ENCODE measurements at places on chromosomes 12 and 14. TPM values are rescaled to one million over a fixed set of nuclear protein-coding genes. Genes with fewer than 3 reads are reported as not detected.

SMIM41 gene
- not detected for total RNA-seq

FIGNL2 gene
- total RNA-seq = 0.34 TPM

IGFBP6 gene
- total RNA-seq = 10.0 TPM

P2RX2 gene
- 1.4 TPM for total RNA-seq

FOXM1 gene
- total RNA-seq = 7.7 TPM

SERPINA10 gene
- total RNA-seq = 0.09 TPM

EIF2S3B gene
- 0.22 TPM for total RNA-seq

DNA sequence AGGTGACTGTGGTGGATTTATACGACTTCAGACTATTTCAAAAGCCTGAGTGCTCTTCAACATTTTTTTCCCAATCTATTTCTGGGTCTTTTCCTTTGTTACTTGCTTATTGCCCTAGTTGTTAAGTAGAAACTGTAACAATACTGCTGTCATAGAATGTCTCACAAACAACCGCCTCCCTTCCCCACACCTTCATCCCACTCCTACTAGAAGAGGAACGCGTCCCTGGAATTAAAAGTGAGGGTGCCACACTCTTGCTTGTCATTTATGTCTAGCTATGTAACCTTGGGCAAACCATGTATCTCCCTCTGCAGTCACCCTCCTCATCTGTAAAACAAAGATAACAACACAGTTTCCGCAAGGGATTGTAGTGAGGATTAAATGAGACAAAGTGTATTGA is 8.6 kb downstream of the BRAP start:
- no peak for DNase-seq

DNA sequence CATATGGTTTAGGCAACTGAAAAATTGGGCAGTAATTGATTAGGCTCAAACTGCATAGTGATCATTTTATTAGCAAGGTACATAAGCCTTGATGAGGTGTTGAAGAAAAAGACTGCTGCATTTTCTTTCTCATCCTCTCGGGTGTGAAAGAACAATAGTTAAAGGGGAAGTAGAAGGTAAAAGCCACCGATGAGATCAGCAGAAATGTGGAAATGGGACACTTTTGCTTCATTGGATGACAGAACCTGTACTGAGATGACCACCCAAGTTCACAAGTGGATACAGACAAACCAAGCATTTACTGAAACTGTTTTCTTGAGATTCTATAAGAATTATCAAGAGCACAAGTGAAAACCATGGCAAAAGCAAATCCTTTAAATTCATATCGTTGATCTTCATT is 184.0 kb downstream of the TMX1 start:
- DNase-seq = no peak

DNA sequence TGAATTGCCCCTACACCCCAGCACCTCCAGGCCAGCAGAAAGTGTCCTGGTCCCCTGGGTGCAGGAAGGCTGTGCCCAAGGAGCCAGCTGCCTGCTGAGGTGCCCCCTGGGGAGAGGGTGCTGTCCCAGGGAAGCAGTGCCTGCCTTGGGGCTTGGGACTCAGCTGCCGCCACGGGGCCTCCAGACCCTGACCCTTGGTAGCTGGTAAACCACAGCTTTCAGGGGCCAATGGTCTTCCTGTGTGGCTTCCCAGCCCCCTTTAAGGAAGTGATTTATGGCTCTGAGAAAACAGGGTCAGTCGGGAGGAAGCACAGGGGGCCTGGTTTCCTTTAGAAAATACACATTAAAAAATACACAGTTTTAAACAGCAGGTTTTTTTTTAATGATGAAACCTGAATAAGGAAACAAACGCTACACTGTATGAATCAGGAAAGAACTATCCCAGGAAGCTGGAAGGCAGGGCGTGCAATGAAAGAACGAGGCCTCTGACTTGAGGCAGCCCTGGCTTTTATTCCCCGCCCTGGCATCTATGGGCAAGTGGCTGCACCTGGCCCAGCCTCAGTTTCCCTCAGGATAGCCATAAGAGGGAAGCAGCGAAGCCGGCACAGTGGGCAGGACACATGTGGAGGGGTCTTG is 40.6 kb upstream of the EML1 start:
- DNase-seq = no peak

DNA sequence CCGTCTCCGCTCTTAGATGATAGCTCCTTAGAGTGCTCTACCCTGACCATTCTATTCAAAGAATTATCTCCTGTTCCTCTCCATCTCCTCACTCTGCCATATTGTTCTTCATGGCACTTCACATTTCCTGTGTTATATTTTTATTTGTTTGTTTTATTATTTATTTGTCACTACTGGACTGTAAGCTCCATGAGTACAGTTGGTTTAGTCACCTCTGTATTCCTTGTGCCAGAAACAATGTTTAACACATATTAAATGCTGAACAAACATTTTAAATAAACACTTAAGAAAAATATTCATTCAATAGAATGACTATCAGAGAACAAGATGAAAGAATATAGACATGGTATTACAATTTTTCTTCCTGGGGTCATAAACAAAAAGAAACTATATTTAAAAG is 35.6 kb downstream of the KIAA0586 start:
- no peak for DNase-seq

GRCh38 chr12:53172352-53172751 is 8.2 kb upstream of the ZNF740 start:
- no peak for DNase-seq

GRCh38 chr14:87325741-87326140 is 667.2 kb downstream of the GALC start:
- no peak for DNase-seq

DNA sequence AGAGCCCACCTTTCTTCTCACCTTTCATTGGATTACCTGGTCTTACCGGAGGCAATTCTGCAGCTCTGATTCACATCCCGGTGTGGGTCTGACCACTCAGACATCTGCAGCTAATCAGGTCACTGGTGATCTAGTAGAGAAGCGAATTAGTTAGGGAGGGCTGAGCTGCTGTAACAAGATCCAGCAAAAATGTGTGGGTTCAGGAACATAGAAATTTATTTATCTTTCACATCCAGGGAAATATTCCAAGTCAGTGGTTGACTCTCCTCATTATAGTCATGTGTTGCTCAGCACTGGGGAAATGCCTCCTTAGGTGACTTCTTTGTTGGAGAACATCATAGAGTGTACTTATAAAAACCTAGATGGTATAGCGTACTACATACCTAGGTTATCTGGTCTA is 218.7 kb upstream of the PELI2 start:
- no peak for DNase-seq

DNA sequence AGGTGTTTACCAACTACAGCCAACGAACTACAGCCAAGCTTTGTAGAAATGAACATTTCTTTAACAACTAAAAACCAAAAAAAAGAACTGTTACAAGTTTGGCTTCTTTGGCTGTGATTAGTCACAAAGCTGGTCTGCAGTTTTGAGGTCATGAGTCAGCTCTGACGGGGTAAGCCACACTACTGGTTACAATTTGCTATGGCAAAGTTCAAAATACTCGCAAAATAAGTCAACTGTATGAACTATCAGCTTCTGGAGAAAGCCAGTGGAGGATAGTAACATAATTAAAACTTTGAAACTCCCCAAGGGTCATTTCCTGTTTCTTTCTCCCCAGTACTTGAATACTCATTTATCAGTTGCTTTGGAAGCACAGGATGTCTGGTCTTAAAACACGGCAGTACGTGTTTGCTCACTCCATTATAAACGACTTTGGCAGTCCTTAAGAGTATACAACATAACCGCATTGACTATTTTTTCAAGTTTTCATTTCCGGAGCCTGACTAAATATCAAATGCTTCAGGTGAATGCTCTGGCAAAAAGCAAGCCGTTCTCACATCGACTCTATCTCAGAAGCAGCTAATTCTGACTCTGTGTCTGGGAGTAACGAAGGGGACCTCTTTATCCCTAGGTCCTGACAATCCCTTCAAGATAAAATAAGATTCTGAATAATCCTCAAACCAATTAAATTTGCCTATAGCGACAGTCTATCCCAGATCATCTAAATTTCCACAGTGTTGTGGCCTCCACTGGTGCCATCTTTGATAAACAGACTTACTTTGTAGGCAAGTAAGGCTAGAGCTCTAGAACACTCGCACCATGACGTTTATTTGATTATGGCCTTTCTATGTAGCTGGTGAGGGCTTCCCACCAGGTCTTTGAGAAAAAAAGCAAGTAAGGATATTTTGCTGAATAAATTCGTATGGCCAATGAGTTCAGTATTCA is 10.6 kb downstream of the PHLDA1 start:
- no peak for DNase-seq

DNA sequence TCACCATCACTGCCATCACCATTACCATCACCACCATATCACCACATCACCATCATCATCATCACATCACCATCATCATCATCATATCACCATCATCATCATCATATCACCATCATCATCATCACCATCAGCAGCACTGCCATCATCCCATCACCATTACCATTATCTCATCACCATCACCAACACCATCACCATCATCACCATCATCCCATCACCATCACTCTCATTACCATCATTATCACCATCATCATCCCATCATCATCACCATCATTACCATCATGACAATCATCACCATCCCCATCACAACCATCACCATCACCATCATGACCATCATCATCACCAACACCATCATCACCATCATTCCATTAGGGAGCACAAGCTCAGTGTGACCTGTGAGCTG is 318.0 kb downstream of the ADGRD1 start:
- no peak for DNase-seq

DNA sequence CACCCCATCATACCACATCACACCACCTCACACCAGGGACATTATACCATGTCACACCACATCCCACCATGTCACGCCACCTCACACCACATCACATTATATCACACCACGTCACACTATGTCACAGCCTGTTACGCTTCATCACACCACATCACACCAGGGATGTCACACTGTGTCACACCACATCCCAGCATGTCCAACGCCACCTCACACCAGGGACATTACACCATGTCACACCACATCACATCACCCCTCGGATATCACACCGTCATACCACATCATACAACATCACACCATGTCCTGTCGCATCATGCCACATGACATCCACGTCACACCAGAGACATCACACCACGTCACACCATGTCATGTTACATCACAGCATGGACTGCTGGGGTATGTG is 235.5 kb downstream of the TMEM121 start:
- DNase-seq = no peak

DNA sequence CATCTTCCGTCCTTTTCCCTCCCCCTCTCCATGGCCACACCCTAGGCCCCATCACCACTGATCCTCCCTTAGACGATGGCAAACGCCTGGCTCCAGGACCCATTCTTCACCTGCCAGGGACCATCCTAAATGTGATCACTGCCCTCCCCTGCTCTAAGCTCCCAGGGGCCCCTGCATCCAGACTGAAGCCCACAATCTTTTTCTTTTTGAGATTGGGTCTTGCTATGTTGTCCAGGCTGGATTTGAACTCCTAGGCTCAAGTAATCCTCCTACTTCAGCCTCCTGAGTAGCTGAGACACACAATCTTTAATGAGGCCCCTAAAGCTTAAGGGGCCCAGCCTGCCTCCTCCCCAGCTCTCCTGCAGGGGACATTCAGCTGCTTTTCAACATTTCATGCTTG is 15.3 kb downstream of the RBM19 start:
- DNase-seq = no peak

DNA sequence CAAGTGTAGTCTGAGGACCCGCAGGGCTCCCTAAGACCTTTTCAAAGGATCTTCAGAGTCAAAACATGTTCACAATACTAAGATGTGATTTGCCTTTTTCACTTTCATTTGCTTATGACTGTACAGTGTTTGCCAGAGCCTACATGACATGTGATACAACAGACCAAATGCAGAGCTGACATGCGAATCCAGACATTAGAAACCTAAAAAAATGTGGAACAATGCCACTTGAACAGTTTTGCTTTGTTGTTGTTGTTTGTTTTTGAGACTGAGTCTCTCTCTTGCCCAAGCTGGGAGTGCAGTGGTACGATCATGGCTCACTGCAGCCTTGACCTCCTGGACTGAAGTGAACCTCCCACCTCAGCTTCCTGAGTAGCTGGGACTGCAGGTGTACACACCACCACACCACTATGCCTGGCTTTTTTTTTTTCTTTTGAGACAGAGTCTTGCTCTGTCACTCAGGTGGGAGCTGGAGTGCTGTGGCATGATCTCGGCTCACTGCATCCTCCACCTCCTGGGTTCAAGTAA is 5.3 kb upstream of the RAB35 start:
- DNase-seq = no peak

DNA sequence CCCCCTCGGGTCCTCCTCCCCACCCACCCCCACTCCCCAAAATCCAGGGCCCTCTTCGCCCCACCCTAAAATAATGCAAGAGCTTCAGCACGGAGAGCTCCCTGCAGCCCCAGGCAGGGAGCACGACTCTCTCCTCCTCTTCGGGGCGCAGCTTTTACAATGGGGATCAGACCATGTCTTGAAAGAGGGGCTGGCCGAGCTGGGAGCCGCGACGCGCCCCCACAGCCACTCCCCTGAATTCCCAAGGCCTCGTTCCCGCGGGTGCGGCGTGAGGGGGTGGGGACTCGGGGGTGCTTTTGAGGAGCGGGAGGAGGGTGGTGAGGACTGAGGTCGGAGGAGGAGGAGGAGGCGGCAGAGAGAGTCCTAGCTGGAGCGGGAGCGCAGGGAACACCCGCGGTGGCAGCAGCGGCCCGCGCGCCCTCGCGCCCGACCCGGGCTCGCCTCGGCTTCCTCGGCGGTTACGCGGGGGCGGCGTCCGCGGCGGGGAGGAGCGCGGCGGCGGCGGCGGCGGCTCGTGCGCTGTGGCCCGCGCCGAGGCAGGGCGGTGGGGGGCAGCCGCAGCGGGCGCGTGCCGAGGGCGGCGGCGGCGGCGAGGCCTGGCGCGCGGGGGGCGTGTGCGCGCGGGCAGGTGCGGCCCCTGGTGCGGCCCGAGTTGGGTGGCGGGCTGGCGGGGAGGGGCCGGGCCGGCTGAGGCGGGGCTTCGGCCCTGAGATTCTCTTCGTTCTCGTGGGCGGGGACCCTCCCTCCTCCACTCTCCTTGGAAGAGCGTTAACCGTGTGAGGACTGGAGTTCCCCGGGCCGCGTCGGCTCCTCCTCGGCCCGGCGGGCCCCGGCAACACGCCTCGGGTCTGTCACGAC is at the start of gene ANKS1B:
Gene ANKS1B (minus strand): TSS at position 666 of the 858 bp plus-strand sequence. CDS start 699 bp downstream, outside the sequence.
- no peak for DNase-seq

GRCh38 chr14:69079188-69079742 is 73.7 kb downstream of the DCAF5 start:
- no peak for DNase-seq
